ENCODE measurements at places on chromosomes 1 and 21.

DNA sequence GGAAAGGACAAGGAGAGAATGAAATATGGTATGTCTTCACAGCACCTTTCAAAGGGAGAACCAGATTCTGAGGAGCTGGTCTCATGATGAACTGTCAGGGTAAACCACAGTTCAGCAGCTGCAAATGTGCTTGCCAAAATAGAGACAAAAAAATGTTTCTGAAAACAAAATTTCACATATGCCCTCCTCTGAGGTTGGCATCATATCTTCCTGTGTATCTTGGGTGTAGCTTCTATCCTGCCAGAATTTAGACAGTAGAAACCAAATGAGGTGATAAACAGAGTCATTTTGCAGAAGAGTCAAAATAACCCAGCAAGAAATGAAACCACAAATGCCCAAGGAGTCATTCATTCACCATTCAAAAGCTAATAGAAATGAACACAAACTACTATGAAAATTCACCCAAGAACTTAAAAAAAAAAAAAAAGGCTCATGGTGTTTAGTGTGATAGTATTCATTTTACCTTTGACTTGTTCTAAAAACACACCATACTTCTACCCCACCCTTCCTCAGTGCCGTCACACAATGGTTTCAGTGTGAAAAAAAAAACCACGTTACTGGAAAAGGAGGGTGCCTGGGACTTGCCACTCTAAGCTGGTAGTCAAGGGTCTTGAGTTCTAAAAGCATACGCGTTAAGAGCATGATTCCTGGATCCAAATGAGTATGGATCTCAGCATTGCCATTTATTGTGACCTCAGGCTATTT is 18.5 kb downstream of the SELL start:
- DNase-seq: peak; percentile 72

- no peak for DNase-seq
Observed at GRCh38 chr1:227952374-227953021, 4.8 kb upstream of the WNT9A start.

DNA sequence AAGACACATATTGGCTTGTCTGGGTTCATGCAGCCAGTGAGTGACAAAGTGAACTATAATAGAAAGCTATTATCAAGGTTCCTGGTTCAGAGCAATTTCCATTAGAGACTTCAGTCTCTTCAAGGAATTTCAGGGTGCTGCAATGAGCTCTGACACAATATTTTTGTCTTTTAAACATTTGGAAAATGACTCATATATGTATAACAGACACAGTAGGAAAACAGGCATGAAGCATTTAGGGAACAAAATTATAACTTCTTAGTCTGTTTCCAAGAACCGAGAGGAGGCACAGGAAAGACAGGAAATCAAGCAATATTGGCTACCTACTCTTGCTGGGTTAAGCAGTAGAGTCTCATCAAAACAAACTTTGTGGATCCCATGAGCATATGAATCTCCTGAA is 170.4 kb downstream of the PTPRC start:
- no peak for DNase-seq

GRCh38 chr1:230517786-230518185 is 91.7 kb upstream of the PGBD5 start:
- DNase-seq: no peak

DNA sequence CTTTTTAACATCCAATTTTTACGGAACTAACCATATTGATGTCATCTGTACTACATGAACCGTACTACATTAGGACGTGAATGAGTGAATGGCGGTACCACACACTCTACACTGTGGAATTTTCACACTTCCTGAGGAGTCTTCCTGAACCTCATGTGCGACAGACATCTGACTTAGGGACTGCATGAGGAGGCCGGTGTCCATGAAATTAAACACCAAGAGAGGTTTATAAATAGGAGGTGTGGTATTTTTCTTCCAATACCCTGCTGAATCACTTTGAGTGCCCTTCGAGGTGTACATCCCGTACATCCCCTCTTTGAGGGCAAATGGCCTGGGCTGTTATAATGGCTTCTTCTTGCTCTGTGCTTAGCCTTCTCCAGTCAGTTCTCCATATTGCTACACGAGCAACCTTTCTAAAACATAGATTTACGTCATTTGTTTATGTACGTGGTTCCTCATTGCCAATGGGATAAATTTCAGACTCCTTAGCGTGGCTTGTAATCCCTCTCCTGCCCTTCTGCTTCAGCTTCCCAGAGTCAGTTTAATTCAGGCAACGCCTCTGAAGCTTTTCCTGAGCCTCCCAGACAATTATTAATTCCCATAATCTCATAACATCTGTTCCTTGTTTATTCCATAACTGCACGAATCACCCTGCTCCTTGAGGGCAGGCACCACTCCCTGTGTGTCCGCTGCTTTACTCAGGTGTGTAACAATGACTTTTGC is 9.4 kb downstream of the ST3GAL3 start:
- DNase-seq: no peak

- peak; percentile 57 for DNase-seq
Observed at GRCh38 chr1:203278082-203278884, 27.0 kb upstream of the BTG2 start.

- peak; percentile 8 for DNase-seq
Observed at GRCh38 chr1:45117766-45118165, 88.6 kb downstream of the ZSWIM5 start.

DNA sequence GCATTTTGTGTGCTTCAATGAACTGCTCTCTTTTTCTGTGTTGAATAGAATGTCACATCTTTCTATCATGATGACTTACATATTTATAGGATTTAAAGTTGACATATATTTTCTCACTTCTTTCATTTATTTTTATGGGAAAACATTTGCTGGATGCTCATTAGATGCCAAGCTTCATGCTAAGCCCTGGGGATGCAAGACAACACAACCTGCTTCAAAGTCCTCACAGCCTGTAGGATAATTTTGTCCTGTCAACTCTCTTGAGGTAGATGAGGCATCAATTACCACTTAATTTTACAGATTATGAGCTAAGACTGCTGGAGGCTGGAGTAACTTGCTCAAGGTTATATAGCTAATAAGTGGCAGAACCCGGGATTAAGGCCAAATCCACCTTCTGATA is 264.3 kb downstream of the GRIK1 start:
- DNase-seq: no peak

DNA sequence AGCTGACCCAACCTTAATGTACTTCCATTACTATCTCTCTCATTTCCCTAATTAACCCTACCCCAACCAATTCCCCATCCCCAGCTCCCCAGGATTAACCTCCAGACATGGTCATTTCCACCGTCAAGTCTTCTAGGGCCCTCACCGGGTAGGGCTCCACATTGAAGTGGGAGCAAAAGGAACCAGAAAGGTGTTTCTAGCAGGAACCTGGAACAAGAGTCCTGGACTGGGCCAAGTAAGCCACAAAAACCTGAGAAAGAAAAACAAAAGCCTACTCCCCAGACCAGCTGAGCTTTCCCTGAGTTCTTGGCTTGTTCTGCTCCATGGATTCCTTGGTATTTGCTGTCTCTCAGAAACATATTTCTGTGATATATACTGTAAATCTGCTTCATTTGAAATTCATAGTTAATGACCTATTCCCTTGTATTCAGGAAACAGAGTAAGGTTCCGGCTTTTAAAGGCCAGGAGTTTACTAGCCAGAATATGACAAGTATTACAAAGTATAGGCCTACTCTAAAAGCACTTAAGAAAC is 58.4 kb downstream of the SYF2 start:
- no peak for DNase-seq

- no peak for DNase-seq
Observed at GRCh38 chr1:235919833-235920441, 53.2 kb upstream of the LYST start.

- DNase-seq: no peak
Observed at GRCh38 chr1:31776516-31776915, 12.4 kb upstream of the ADGRB2 start.

DNA sequence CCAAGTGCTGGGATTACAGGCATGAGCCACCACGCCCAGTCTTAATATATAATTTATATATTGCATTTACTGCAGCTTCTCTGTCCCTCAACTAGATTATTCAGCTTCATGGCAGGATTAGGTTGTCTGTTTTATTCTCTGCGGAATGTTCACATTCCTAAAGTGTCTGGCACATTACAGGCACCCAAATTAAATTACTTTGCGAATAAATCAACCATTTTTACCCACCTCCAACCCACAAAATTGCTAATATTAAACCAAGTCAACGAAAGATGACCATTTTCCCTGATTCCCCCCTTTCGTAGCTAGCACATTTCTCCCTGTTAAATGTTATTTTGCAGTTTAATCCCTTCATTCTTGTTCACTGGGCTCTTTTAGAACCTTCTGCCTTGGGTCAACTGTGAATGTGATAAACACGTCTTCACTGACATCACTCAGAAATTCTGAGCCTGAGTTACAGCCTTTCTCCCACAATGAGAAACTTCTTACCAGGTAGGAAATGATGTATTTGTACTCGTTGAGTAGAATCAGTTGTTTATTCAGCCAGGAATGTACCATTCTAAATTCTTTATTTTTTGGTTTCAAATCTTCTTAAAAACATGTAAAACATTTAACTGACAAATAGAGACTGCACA is 35.9 kb downstream of the THAP3 start:
- DNase-seq: no peak

GRCh38 chr1:87180682-87181081 is 148.0 kb upstream of the LMO4 start:
- DNase-seq: no peak

DNA sequence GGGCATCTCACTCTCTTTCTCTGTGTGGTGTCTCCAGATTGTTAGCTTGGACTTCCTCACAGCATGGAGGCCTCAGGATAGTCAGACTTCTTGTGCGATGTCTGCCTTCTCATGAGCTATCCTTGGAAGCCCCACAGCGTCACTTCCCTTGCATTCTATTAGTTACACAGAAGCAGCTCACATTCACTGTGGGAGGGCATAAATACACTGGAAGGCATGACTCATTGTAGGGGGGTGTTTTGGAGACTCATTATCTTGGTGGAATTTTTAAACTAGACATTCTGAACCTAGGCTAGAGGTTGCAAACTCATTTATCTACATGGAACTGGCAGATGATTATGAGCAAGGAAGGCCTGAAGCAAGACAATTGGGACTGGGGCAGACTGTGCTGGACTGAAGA is 21.4 kb upstream of the FASLG start:
- DNase-seq: no peak
